ENCODE measurements at places on chromosomes 11 and 22.
A peak's percentile ranks its signal among the peaks of the same experiment; 100 is the strongest.

GRCh38 chr11:69048031-69048693 lies 570 bp upstream of the TPCN2 start:
- no peak for DNase-seq

DNA sequence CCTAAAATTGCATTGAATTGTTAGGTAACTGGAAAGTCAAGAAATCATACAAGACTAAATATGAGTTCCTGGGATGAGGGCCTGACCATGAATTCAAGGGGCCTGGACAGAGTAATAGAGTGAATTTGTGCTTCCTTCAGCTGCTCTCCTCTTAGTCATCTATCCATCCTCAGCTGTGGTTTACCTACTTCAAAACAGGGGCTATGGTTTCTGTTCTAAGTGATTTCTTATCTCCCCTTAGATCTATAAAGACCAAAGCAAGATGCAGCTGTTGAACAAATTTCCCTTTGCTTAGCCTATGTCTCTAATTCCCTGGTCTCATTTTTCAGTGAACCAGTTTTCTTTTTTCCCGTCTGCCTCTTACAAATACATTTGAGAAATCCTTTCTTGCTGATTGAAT lies 428.5 kb downstream of the FAM181B start:
- DNase-seq: no peak

DNA sequence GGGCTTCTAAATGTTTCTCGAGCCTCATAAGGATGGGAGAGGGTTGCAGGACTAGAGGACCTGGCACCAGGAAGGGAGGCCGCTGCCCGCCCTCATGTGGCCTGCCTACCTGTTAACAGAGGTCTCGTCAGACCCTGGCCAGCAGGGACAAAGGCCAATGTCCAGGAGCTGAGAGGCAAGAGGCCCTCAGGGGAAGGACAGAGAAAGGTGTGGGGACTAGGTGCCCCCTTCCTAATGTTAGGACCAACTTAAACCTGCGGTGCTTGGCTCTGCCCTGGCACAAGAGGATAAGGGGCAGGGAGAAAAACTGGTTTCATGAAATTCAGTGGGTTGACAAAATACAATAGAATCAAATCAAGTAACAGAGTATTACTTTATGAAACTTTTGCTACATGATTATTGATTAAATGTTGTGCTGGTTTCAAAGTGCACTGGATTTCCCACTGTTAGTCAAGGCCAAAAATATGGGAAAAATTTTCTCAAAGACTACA lies 20.0 kb upstream of the SYT12 start:
- DNase-seq: no peak

- no peak for DNase-seq
These were observed 703.1 kb downstream of the BRD1 start for GRCh38 chr22:49124608-49125007.

- DNase-seq: no peak
These were observed 98.2 kb upstream of the NNMT start for GRCh38 chr11:114197799-114198500.

DNA sequence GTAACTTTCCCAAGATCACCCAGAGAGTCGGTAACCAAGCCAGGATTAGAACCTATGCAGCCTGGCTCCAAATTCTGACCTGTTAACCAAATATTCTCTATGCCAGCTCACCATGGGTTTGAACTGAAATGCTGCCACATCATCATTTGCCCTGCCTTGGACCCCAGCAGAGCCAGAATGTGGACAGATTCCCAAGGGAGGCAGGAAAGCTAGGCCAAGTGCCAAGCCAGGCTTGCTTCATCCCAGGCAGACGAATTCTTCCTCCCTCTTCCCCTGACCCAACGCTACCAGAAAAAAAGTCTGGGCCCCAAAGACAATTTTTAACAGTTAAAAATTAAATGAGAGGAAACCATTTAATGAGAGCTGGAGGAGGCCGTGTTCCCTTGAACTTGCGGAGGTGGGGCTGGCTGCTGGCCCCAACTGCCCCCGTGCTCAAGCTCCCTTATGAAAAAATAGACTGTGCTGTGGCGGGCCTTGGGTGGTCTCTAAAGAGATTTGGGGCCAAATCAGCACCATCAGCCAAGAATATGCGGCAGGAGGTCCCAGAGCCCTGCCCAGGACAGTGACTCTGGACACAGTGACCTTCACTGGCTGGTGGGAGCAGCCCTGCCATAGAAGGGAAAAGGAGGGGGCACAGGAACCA lies 184.1 kb upstream of the SYT13 start:
- peak; percentile 15 for DNase-seq

DNA sequence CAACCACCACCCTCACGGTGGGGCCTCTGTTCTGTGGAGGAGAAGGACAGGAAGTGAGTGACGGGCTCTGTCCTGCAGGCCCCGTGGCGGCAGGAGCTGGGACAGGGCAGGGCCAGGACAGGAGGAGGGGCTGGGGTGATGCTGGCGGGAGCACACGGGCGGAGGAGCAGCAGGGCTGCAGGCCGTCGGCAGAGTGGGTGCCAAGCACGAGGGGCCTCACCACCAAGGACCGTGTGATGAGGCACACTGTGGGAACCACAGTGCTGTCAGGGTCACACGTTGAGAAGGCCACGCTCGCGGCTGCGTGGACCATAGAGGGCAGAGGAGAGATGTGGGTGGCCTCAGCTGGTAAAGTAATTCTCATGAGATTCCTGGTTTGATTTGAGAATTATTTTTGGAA lies 8.5 kb downstream of the SCO2 start:
- no peak for DNase-seq

DNA sequence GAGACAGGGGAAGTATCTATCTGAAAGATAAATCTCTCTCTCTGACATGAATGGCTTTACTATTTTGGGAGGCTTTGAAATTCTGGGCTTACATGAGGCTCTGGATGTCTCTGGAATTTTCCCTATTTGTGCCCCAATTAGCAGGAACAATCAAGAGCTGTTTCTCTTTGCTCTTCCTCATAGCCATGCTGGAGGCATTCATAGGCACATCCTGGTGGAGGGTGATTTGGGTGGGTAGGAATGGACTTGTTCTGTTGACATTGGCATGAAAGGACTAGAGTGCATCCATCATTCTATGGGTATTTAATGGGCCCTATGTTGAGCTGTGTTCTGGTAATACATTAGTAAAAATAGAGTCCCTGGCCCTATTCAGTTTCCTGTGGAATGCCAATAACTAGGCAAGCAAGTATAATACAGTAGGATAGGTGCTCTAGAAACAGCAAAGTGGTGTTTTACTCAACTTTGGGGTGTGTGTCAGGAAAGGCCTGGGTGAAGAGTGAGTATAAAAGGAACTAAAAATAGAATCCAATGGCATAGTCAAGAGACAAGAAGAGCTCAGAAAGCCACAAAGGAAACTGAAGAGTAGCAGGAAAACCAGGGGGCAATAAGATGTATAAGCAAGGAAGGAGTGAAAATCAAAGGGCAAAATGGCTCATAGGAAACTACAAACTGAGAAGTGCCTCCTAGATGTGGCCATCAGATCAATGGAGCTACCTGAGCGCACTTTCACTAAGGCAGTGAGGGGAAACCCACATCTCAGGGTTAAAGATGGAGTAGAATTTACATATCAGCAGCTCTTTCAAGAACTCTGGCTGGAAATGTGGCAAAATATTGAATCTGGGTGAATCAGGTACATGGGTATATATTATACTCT lies 45.0 kb downstream of the CWC15 start:
- no peak for DNase-seq

- DNase-seq: peak; percentile 83
These were observed 65.4 kb downstream of the MICAL2 start for GRCh38 chr11:12175694-12176241.

GRCh38 chr11:47986219-47986618 lies 5.9 kb downstream of the PTPRJ start:
- no peak for DNase-seq

GRCh38 chr11:12393691-12394090 lies 16.3 kb downstream of the PARVA start:
- DNase-seq: no peak

DNA sequence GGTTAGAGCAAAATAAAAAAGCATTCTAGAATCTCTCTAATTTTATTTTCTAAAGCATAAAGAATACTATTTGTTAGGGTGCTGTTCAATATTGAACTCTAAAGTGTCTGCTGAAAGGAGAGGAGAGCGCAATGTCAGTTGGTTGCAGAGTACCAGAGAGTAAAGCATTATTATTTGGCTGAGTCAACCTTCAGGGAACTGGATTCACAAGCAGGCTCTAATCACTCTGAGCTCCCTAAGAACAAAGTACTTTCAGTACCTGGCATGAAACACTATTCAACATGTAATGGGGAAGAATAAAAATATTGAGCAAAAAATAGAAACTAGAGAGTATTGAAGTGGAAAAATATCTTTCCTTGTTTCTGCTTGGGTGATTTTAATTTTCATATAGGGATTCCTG lies 961.0 kb upstream of the CCDC90B start:
- no peak for DNase-seq

- no peak for DNase-seq
These were observed 16.2 kb downstream of the ABCC8 start for GRCh38 chr11:17460406-17460805.

- DNase-seq: no peak
These were observed 148.9 kb upstream of the CADM1 start for GRCh38 chr11:115653076-115653475.

- DNase-seq: no peak
These were observed 3.7 kb downstream of the KCNK4 start for GRCh38 chr11:64294774-64295173.

DNA sequence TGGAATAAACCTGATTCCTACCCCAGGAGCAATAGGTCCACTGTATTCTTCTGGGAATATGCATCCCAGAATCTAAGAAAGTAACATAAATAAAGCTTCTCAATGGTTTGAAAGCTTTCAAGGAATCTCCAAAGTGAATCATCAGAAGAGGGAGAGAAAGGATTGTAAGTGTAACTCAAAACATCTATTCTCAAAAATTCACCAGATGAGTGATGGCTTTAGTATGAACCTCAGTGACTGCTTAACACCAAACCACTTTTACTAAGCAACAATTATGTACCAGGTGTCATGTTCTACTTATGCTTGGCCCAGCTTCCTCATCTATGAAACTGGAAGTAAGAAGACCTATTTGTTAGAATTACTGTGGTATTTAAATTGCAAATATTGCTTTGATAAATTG lies 7.4 kb downstream of the RAB38 start:
- no peak for DNase-seq

DNA sequence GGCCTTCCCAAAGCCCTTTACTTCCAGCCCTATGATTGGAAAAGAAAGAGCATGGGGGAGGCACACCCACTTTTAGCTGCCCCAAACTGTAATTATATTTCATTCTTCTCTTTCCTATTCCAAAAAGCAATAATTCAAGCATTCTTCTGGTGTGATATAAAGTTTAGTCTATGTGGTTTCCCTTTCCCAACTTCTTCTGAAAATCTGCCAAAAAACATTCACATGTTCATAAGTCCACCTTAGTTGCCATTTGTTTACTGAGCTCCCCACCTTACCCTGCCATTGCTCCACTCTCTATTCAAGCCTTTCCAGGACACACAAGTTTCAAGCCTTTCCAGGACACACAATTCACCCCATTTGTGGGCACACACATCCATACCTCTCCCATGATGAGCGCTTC lies 111.6 kb upstream of the BMAL1 start:
- no peak for DNase-seq

GRCh38 chr11:92845805-92846204 lies 123.6 kb upstream of the MTNR1B start:
- DNase-seq: no peak

DNA sequence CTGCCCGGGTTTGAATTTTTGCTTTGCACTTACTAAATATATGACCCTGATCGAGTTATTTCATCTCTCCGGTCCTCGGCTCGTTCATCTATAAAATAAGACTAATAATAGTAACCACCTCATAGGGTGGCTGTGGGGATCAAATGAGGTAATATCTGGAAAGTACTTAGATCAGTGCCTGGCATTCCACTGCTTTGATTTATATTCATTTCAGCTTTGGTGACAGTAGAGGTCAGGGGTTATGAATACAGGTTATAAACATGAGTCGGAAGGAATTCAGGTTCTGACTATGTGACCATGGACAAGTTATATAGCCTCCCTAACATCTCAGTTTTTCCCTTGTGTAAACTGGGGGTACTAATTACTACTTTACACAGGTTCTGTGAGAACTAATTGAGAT lies 2.9 kb upstream of the TEAD1 start:
- no peak for DNase-seq

DNA sequence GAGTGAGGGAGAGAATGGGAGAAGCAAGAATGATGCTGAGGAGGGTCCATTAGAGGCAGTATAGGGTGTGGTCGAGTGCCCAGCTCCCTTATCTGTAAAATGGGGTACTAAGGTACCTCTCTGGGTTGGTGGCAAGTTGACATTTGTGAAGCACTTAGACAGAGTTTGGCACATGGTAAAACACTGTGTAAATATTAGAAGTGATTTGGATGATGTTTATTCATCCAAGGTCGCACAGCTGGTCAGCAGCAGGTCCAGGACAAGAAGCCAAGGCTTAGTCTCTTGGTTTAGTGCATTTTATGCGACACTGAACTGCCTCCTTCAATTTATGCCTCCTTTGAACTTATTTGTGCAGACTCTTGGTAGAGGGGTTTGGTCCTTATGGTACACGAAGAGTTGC lies 19.4 kb downstream of the KREMEN1 start:
- no peak for DNase-seq

DNA sequence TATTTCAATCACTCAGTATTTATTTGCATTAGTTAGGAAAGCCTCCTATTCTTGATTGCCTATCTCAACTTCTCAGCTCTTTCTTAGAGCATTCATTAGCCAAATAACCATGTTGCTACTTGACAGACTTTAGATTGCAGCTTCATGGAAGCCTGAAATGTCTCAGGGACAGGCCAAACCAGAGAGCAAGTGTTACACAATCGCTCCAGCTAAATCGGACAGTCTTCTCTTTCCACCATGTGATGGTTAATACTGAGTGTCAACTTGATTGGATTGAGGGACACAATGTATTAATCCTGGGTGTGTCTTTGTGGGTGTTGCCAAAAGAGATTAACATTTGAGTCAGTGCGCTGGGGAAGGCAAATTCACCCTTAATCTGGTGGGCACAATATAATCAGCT lies 106.5 kb upstream of the DRD2 start:
- DNase-seq: no peak

DNA sequence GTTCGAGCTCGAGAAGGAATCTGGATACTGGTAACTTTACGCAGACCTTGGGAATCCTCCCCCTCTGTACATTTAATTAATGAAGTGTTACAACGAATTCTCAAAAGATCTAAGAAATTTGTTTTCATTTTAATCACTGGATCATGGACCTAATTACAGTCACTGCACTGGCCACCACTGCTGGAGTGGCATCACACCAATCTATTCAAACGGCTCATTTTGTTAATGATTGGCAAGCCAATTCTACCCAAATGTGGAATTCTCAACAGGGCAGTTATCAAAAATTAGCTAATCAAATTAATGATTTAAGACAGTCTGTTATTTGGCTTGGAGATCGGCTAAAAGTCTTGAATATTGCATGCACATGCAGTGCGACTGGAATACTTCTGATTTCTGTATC lies 30.1 kb upstream of the ALDH3B2 start:
- DNase-seq: no peak

- no peak for DNase-seq
These were observed 663 bp downstream of the MYH9 start for GRCh38 chr22:36386900-36387708.

GRCh38 chr11:126839496-126839895 lies 161.1 kb downstream of the KIRREL3 start:
- no peak for DNase-seq

DNA sequence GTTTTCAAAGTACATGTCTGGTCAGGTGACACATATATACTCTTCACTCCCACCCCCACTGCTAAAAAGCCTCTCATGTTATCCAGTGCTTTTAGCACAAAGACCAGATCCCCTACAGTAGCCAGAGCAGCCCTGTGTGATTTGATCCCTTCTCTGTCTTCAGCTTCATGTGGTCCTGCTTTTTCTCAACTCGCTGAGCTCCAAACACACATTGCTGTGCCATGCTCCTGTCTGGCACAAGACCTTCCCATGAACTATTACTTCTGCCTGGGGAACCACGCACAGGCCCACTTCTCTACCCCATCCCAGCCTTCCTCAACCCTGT lies 127.1 kb downstream of the RASSF10 start:
- no peak for DNase-seq

Data from HS-27A (cell line).